ENCODE measurements at places on chromosomes 3 and 15.

DNA sequence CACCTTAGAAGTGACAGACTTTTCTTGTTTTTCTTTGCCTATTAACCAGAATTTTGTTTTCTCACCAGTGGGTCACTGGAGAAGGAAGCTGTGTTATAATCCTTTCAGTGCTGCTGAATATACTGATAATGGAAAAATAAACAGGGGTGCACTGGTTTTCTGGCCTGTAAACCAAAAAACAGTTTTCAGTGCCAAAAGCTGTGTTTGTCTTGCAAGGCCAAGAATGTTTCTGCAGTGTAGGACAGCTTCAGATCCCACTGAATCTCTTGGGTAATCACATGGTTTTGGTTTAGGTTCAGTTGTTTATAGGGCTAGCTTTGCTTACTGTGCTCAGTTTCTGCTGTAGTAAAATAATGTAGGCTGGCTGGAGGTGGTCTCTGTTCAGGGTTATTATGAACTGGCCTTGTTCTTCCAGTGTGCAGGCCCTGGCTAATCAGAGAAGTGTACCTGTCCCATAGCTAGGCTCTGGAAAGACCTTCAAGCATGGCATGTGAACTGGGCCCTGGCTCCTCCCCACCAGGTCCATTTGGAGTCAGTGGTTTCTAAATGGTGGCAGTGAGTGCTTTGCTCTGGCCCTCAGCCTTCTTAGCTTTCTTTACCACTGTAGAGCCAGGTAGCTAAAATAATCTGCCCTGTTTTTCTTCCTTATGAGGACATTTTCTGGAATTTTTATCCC is 18.7 kb downstream of the PDE8A start:
- no peak for DNase-seq

DNA sequence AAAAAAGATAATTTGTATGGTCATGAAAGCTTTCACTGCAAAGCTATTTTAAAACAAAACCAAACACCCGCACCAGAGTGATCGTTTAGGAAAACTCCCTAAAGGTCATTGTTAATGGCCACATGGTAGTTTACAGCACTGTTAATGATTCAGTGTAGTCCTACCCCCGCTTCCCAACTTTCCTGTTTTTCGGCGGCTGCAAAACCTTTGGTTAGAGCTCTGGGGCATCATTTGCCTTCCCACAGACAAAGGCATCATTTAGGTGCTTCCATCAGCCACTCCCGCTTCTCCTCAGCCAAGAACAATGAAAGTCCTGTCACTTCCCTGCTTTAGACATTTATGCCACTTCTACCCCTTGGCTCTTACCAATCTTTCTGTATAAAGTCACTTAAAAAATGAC is 10.6 kb downstream of the MELTF start:
- no peak for DNase-seq

DNA sequence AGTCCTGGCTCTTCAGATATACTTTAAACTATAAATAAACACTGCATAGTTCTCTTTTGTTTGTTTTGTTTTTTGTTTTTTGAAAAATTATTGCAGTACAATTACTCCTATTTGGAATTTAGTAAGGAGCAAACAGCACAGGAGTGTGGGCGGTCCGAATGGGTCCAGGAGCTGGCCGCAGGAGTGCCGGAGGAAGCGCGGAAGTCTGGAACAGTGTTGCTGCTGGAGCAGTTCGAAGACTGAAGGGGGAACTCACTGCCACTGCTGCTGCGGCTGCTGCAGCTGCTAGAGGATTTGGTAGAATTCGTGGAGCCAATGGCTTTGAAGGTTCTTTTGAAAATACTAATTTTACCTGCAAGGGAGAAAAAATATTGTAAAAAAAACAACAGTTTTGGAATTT is 329.9 kb downstream of the ZNF385D start:
- DNase-seq: no peak

DNA sequence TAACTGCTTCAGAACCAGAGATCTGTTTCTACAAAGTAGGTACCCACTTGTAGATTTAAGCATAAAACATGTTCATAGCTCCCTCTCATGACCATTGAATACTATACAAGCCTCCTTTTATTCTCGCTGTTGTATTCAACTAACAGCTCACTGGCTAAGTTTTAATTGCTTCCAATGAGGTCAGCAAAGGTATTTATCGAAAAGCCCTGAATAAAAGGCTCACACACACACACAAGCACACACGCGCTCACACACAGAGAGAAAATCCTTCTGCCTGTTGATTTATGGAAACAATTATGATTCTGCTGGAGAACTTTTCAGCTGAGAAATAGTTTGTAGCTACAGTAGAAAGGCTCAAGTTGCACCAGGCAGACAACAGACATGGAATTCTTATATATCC is at the start of gene FGF7:
Gene FGF7, plus strand, starts transcription at position 222 of the 400 bp plus-strand sequence. CDS start 1,056 bp downstream, outside the sequence.
- no peak for DNase-seq

DNA sequence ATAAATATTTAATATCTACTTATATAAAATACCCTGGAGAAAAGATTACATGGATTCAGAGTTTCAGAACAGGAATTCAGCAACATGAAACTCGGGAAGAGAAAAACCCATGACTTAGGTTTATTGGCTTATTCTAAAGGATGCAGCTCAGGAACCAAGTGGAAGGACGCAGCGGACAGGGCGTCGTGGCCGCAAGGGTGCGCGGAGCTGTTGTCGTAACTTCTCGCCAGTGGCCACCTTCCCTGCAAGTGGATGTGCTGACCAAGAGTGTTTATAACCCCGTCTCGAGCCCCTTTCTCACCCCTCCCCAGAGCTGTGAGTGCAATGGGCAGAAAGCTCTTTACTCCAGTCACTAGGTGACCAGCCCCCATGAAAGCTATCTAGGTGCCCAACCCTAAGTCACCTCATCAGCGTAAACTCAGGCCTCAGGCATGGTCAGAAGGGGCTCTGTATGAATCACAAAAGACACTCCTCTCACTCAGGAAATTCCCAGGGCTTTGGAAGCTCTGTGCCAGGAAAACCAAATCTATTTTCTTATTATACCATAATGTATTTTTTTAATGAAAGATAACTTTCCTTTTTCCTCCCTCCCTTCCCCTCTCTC is 77.3 kb downstream of the CHRNA7 start:
- no peak for DNase-seq

- DNase-seq: no peak
These were observed 33.9 kb downstream of the PLD1 start for GRCh38 chr3:171776411-171776810.

DNA sequence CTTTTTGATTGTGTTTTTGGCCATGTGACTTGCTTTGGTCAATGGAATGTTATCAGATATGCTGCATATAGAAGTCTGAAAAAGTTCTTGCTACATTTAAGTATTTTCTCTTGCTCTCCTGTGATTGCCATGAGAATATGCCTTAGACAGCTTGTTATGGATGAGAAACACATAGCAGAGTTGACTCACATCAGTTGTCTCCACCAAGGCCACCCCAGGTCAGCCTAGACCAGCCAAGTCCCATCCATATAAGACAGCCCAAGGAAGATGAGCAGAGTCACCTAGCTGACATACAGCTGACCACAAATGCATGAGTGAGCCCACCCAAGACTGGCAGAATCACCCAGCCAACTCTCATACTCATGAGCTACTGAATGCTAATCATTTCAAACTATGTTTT is 153.0 kb downstream of the THRB start:
- no peak for DNase-seq

- DNase-seq: no peak
These were observed 27.0 kb downstream of the SUCNR1 start for GRCh38 chr3:151900460-151900859.

GRCh38 chr3:184687363-184688015 is 24.4 kb downstream of the MAGEF1 start:
- no peak for DNase-seq

GRCh38 chr3:5160940-5161858 is 26.3 kb upstream of the EDEM1 start:
- peak; percentile 3 for DNase-seq

DNA sequence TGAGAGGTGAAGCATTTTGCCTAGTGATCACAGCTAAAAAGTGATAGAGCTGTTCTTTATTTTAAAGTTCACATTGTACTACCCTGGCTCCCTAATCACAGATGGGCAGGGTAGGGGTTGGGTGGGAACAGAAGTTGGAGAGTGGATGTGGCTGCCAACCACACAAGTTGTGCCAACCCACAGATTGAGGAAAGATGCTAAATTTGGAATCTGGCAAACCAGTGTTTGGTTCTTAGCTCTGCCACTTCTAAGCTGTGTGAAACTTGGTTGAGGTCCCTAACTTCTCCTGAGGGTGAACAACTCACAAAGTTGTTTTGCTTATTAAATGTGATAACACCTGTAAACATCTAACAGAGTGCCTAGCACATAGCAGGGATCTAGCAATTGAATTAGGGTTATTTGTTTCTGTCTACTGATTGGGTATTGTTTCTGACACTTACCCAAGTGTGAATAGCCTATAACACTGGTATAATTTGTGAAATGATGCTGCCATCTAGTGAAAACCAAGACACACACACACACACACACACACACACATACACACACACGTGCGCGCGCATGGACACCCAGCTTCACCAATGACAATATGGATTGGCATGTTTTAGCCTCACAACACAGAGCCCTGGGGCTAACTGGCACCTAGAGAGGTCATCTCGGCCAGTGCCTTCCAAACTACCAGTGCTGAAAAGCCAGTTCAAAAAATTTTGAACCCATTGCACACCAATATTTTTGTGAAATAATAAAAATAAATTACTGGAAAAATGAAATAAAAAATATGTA is 25.3 kb downstream of the ADGRG7 start:
- no peak for DNase-seq

GRCh38 chr3:53500165-53500777 is 5.9 kb downstream of the CACNA1D start:
- DNase-seq: no peak

DNA sequence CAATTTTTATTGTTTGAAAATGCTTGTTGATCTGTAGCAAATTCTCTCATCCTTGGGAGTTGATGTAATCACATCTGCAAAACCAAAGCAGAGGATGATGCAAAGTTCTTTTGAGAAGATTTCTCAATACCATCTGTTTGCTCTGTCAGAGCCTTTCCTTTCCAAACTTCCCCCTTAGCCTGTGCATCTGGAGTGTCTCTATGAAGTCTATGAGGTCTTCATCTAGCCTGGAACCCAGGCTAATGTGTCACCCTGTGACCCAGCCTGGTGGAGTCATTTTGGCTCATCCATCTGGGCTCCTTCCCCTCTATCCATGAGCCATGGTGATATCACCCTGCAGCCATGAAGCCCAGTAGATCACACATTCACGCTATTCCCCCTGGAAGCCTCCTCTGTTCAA is 123.2 kb upstream of the SLC7A14 start:
- no peak for DNase-seq

- no peak for DNase-seq
These were observed 244.5 kb downstream of the FOXP1 start for GRCh38 chr3:71339049-71339448.

DNA sequence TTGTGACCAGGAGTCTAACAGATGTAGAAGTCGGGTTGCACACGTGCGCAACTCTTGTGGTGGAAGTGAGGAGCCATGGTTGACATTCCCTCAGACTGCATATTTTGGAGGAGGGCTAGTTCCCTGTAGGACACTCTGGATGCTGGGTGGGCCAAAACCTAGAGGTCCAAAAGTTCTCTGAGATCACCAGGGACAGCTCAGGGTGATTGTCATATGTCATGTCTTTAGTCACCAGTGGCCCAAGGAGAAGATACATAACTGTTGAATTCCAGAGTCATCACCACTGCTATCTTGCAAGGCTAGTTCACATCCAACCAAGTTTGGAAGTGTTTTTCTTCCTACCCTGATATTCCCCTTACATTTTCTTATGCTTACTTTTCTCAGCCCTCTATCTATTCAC is 95.2 kb upstream of the C3orf80 start:
- DNase-seq: no peak

DNA sequence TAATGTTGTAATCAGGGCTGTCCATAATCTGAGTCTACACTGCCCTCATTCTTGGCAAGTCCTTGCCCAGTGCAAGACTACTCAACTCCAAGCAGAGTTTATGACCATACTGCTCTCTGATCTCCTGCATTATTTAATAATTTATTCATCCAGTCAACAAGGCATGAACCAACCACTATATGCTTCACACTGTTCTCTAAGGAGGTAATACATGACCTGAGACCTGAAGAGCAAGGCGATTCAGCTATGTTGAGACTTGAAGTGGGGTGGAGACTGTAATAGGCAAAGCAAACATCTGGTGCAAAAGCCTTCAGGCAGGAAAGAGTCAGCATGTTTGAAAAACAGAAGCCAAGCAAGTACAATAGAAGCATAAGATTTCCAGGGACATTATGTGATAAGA is 1362.8 kb downstream of the ROBO2 start:
- DNase-seq: no peak

DNA sequence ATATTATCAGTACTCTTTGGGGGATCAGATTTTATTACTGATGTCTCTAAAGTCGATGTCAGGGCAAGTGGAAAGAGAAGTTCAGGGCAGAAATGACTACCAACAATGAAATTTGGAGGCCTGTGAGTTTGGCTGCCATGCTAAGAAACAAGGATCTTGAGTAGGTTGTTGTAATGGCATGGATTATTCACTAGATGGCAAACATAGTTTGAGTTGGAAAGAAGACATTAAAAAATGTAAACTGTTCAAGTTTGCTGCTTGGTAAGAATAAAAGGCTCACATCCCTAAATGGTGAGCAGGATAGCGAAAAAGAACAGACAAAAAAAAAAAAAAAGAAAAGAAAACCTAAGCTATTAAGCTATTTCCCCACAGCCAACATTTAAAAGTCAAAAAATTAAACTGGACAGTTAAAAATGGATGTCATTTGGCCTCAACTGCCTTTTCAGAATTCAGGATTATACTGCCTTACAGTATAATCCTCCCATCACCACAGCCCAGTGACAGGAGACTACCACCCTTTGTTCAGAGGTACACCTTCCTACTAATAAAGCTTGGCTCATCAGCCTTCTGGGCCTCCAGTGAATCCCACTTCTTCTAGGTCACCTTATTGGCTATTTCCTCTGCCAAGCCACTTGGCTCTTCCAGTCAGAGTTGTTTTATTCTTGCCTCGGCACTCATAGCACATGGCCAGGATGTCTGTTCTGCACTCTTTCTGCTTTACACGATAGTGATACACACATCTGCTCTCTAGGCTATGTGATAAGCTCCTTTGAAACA is 163.7 kb downstream of the PLD1 start:
- DNase-seq: no peak

DNA sequence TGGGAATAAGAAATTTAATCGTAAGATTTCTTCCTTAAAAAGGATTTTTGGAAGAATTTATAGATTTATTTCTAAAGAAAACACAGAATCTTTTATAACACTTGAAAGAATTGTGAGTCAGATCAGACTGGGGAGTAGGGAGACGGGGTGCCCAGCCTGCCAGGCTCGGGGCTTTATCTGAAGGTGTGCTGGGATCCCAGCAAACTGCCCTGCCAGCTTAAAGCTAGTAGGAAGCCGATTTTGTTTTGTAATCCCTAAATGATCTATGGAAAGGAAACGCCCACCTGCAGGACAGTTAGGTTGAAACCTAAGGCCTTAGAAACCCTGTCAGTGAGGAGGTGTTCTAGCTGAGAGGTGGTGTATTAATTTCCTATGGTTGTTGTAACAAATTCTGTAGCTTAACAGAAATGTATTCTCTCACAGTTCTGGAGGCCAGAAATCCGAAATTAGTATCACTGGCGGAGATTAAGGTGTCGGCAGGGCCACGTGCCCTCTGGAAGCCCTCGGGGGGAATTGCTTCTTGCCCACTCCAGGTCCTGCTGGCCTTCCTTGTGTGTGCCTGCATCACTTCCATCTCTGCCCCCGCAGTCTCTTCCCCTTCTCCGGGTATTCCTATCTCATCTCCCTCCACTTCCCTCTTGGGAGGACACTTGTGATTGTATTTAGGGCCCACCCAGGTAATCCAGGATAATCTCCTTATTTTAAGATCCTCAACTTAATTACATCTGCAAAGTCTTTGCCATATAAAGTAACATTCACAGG is 19.3 kb upstream of the RAB6B start:
- DNase-seq: no peak

GRCh38 chr15:41407341-41407740 is 5.0 kb upstream of the NDUFAF1 start:
- no peak for DNase-seq
